Thoracic aorta (tissue), 2 donors: ENCODE measurements at places on chromosomes 2 and 18. TPM values are rescaled to one million over a fixed set of nuclear protein-coding genes. Genes with fewer than 3 reads are reported as not detected.

Gene MALL
- 25.3 TPM for total RNA-seq

Gene ATOH8
- 78.4 TPM for total RNA-seq

Gene PAIP2B
- total RNA-seq = 4.7 TPM

GRCh38 chr2:16166327-16166981 is 226.1 kb downstream of the MYCN start:
- DNase-seq = no peak

GRCh38 chr2:237558961-237559641 is 7.3 kb upstream of the PRLH start:
- no peak for DNase-seq

Gene TEX44
- not detected for total RNA-seq

Gene OR6B2
- not detected for total RNA-seq

GRCh38 chr2:105789745-105790460 is 45.2 kb downstream of the NCK2 start:
- DNase-seq = peak; percentile 54

Gene INPP5D
- total RNA-seq = 24.2 TPM

DNA sequence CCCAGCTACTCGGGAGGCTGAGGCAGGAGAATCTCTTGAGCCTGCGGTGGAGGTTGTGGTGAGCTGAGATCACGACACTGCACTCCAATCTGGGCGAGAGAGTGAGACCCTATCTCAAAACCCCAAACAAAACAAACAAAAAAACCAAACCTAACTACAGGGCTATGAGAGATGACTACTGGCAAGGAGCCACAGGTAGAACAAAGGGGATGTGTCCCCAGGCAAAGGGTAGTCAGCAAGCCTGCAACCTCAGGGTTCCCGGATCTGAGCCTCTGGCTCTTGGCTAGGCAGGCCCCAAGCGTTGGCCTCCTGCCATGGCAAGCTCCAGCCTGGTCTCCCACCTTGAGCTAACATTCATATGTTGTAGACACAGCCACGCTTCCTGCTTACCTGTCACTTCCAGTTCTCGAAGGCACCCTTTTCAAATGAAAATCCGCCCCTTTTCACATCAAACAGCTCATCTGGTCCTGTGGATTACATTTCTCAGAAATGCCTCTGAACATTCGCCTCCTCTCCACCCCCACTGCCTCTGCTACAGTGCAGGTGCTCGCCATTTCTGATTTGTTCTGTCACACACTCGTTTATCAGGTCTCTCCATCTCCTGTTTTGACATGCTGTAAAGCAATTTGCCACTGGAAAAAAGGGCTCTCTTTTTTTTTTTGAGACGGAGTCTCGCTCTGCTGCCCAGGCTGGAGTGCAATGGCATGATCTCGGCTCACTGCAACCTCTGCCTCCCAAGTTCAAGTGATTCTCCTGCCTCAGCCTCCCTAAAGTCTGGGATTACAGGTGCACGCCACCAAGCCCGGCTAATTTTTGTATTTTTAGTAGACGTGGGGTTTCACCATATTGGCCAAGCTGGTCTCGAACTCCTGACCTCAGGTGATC is 13.1 kb upstream of the ACTR3 start:
- no peak for DNase-seq

Gene CBLN2
- total RNA-seq = not detected

- DNase-seq = no peak
These were observed 68.8 kb downstream of the DOK6 start for GRCh38 chr18:69469444-69469919.

- DNase-seq = no peak
These were observed 143.3 kb downstream of the PXDN start for GRCh38 chr2:1601067-1601412.

Gene TMEM163
- total RNA-seq = 2.5 TPM

Gene GCKR
- total RNA-seq = 5.7 TPM

- no peak for DNase-seq
These were observed 126.9 kb upstream of the PXDN start for GRCh38 chr2:1871171-1871570.

- no peak for DNase-seq
These were observed 158.9 kb downstream of the TWIST2 start for GRCh38 chr2:239006622-239007285.

Gene CTNNA2
- total RNA-seq = not detected

- no peak for DNase-seq
These were observed 4.2 kb upstream of the SFXN5 start for GRCh38 chr2:73075477-73076373.

- DNase-seq = no peak
These were observed 1.9 kb downstream of the SCYGR3 start for GRCh38 chr2:227612546-227613271.

Gene RIT2
- total RNA-seq = not detected

Gene RESP18
- total RNA-seq = not detected

DNA sequence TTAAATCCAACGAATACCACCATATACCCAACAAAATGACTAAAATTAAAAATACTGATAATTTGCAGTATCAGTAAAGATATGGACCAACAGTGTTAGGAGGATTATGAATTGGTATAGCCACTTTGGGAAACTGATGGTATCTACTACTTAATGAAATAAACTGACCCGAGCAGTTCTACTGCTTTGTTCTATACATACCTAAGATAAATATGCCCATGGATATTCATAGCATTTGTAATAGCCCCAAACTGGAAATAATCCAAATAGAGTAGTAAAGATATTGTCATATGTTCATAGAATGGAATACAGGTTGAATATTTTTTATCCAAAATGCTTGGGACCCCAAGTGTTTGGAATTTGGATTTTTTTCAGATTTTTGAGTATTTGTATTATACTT is 20.7 kb downstream of the PPP1CB start:
- no peak for DNase-seq

Gene TNFRSF11A
- total RNA-seq = 4.9 TPM

DNA sequence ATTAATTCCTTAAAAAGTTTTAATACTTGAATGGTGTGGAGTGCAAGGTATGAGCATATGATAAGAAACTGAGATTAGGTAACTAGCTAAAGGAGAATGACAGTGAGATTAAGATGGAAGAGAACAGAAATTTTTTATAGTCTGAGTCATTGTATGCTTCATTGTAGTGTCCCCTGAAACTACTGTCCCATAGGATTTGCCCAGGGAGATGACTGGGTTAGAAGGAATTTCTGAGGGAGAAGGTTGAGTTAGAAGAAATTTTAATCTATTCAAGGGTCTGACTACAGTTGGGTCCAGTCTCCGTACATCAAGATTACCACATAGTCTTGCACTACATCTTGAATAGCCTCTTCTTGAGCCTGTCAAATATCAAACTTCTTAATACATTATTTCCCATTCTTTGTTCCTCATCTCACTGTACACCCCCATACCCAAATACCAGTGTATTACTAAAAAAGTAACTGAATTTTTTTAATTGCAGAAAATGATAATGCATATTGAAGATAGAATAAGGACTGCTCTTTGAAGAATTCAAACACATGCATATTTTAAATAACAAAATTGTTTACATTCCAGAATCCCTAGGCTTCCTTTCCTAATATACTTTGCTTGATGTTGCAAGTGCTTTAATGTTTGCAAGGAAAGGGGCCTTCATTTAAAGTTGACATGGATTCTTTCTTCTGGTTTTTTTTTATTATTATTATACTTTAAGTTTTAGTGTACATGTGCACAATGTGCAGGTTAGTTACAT is 314.3 kb upstream of the COL3A1 start:
- no peak for DNase-seq

DNA sequence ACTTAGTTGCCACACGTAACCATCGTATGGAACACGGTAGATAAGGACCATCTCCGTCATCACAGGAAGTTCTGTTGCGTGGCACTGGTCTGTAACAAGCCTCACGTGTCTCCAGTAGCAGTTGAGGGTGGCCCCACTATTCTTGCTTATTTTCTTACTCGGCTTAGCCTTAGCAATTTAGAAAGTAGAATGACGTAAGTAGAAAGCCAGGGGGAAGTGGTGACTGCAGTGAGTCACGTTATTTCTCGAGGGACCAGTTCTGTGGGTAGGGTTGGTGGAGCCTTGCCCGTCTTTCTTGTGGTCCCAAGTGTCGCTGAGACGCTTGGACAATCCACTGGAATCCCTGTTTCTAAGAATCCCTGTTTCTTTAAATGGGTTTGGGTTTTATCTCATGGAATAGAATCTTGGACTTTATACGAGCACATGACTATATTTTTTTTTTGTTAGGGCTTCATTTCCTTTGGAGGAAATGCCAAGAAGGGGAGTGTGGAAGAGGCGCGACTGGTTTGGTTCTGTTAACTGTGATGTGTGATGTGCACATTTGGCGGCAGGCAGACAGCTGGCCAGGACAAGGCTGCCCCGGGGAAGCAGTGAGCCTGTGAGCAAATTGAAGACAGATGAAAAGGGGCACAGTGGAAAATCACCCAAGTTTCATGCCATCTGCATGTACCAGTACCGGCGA is 96.2 kb downstream of the CABLES1 start:
- DNase-seq = peak; percentile 72

- DNase-seq = no peak
These were observed 41.0 kb downstream of the EML4 start for GRCh38 chr2:42210203-42210602.

GRCh38 chr2:99637159-99637697 is 147.4 kb upstream of the REV1 start:
- DNase-seq = no peak

GRCh38 chr2:85653996-85654395 is 14.0 kb downstream of the SFTPB start:
- no peak for DNase-seq
